ENCODE measurements at places on chromosomes 1 and 21.

DNA sequence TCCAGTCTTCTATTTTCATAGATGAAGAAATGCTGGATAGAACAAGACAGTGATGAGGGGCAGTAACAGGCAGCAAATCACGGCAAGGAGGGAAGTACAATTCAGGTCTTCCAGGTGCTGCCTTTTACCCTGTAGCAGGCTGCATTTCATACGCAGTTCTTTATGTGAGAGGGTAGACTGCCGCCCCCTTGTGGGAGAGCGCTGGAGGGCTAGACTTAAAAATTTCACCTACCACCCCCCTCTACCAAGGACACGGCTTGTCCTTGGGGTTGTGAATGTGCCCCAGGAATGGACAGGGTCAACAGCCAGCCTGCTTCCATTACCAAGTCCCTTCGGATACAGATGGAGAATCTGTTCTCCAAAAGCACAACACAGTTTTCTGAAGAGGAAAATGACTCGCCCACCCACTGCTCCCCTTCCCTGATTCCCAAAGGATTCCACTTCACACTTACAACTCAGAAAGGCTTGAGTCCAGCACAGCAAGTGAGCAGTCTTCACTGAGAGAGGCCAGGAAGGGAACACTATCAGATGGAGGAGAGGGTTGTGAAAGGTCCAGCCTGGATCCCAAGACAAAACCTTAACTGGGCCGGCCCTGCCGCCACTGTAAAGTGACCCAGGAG lies 7.4 kb downstream of the WDR77 start:
- peak; percentile 76 for DNase-seq

- DNase-seq = no peak
These were observed 6.5 kb downstream of the RO60 start for GRCh38 chr1:193065954-193066353.

GRCh38 chr1:205698921-205699320 lies 18.6 kb upstream of the SLC45A3 start:
- DNase-seq = no peak

GRCh38 chr21:33753886-33754285 lies 111.6 kb downstream of the ITSN1 start:
- no peak for DNase-seq

- peak; percentile 39 for DNase-seq
These were observed 27.7 kb downstream of the STYXL2 start for GRCh38 chr1:167121375-167122120.

All from CD4-positive, alpha-beta T cell treated with Interleukin-4 for 1 hour (primary cell).